ENCODE measurements at places on chromosomes 1 and 21.

DNA sequence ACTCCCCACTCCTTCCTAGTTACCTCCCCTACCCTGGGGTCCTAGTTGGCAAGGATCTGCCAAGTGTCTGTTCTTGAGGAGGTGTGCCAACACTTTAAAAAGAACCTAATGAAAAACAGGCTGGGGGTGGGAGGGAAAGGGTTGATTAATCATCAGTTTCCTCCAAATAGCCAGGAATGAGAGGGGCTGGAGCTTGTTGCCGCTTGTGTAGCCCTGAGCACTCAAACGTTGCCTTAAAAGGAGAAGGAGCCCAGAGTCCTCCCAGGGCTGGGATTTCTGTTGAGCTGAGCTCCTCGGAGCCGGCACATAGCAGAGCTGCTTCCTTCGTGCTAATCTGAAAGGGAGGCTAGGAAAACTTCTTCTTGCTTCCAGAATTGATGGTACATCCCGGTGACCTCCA, 15.9 kb downstream of the SHISA4 start:
- no peak for DNase-seq

DNA sequence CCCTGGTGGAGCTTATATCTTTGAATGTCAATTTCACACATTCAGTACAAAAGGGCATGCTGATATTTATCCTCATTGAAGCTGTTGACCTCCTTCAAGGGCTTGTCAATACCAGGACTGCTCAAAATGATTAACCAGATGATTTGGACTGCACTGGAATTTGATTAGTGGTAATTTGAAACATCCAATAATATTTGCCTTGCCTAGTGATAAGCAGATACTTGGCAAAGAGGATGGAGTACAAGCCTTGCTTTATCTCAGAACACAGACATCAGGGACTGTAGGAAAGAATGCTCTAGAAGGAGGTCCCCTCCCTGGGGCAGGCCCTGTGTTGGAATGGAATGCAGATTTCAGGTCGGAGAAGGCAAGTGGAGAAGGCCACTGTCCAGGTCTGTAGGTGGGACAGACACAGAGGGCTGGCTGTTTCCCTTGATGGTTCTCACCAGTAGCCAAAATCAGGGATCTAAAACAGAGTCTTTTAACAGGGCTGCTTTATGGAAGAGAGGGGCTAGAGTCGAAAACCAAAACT, 64.8 kb upstream of the ZNF648 start:
- no peak for DNase-seq

- DNase-seq: no peak
These were observed 26.4 kb upstream of the SDHB start for GRCh38 chr1:17080085-17080759.

- no peak for DNase-seq
These were observed 80.3 kb upstream of the TLR5 start for GRCh38 chr1:223223091-223223995.

- no peak for DNase-seq
These were observed 1.9 kb upstream of the GPR88 start for GRCh38 chr1:100536031-100536430.

DNA sequence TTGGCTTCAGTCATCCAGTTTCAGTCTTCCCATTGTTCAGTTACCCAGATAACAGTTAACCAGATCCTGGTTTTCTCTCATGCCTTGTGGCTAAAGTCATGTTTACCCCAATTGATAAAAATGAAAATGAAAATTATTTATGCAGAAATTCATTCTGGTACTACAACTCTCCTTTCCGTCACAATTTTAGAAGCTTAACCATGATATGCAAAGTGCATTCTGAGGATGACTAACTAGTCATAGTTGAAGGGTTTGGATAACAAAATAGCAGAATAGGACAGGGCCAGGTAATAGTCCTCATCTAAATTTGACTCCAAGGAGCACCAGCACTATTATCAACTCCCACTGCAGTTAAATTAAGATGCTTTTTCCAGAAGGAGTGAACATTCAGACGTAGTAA, 94.7 kb downstream of the NTMT2 start:
- DNase-seq: no peak

DNA sequence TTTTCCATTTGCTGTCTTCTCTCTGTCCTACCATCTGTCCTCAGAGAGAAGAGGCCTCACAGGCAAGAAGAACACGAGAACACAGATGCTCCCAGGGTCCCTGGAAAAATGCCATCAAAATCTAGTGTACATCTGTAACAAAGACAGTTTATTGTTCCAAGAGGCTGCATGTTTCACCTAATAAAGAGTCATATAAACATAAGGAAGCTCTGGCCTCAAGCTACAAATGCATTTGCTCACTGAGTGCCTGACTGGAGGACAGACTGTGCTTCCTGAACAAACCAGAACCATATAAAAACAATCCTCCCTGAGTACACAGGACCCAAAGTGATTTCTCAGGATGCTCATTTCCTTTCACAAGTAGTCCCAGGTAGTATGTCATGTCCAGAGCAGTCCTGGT, 76.3 kb upstream of the SLC44A3 start:
- peak; percentile 63 for DNase-seq

DNA sequence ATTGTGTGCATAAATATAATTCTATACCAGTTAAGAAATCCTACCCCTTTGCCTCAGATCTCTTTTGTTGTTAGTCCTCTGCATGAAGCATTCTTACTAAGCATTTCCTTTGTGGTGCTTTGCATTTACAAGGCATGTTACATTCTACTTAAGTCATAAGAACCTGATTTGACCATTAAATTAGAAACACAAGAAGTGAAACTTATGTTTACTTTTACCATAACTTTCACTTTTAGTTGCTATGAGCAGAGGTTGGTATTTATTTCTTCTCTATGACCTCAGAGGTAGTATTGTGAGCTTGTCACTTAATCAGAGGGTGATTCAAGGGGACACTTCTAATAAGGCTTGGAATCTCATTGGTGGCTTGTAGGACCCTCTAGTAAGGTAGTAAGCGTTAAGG, 9.0 kb downstream of the FAM20B start:
- DNase-seq: peak; percentile 10

DNA sequence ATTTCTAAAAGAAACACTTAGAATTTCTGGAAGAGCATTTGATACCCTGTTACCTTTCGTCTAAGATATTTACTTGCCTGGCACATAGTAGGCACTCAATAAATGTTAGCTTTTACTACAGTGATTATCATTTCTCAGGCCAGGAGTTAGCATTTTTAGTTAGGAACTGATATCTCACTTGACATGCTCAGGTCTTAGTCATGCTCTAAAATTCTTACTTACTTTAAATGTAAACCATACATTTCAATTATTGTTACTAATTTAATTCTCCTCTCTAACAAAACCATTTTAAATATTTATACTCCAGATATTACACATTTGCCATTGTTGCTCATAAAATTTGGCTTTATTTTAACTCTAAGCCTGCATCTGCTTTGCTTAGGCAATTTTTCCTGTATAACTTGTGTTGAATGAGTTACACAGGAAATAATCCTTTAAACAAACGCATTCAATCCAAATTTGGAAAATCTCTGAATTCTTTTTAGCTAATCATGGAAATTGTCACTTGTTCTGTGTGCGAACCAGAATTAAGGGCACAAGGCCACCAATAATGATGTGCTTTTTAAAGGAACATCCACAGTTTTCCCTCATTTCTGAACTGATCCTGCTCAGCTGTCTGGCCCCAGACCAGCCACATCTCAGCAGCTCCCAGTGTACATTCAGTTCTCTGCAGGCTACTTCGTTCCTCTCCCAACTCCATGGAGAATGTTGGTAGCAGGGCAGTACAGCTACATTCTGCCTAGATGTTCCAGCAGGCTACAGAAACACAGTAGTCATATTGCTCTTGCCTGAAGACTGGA, 15.6 kb downstream of the NIBAN1 start:
- no peak for DNase-seq

GRCh38 chr1:160641323-160642280, 5.2 kb downstream of the SLAMF1 start:
- no peak for DNase-seq

GRCh38 chr1:108663074-108663473, 2.2 kb upstream of the HENMT1 start:
- no peak for DNase-seq

GRCh38 chr1:182394055-182394775, 2.6 kb upstream of the GLUL start:
- DNase-seq: no peak

GRCh38 chr1:7388488-7389185, 382.5 kb upstream of the VAMP3 start:
- no peak for DNase-seq

DNA sequence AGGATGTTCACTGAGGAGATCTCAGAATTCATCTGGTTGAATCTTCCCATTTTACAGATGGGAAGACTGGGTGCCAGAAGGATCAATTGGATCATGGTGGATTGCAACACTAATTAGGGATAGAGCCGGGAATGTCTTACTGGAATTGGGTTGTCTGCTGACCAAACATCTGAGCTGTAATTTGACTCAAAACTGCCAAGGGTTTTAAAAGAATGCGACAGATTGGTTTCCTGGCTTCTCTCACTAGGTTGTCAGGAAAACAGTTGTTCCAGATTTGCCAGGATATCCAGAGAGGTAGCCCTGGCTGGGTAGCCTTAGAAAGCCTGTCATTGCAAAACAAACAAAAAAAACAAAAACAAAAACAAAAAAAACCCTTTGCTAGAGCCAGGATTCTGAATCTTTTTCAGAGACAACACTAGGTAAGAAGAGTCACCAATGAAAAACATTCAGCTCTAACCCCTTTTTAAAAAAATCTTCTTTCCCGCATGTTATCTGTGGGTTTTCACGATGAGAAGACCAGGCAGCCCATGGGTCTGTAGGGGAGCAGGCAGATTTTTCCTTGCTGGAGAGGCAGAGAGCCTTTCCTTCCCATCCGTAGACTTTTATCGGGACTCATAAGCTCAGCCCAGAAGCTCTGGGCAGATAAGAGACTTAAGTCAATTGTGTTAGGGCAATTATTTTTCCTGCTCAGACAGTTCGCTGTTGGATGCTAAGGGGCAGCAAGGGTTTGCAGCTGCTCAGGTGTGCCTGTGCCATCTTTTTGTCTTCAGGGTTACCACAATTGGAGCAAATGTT, 418.9 kb downstream of the PRDM2 start:
- no peak for DNase-seq

- DNase-seq: no peak
These were observed 38.9 kb downstream of the CD58 start for GRCh38 chr1:116531917-116532316.

GRCh38 chr1:112929979-112930378, 26.0 kb downstream of the SLC16A1 start:
- DNase-seq: no peak

- no peak for DNase-seq
These were observed 112.3 kb downstream of the TM2D1 start for GRCh38 chr1:61612602-61613001.

- DNase-seq: no peak
These were observed 11.4 kb downstream of the SDE2 start for GRCh38 chr1:225987491-225988316.

DNA sequence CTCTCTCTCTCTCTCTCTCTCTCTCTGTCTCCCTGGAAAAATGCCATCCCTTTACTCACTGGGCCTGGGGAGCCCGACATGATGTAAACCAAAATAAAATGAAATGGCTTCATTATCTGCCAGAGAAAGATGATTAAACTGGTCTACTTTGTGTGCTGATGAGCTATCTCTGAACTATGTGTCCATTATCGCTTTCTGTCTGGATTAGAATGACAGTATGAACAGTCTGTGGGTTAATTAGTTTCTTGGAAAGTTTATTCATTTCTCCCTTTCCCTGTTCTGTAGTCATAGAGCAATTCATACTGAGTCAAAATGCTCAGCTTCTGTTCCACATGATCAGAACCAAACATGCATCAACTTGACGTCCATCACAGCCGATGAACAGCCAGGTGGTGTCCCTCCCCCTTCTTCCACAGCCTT, 72.4 kb upstream of the KCND3 start:
- DNase-seq: no peak

DNA sequence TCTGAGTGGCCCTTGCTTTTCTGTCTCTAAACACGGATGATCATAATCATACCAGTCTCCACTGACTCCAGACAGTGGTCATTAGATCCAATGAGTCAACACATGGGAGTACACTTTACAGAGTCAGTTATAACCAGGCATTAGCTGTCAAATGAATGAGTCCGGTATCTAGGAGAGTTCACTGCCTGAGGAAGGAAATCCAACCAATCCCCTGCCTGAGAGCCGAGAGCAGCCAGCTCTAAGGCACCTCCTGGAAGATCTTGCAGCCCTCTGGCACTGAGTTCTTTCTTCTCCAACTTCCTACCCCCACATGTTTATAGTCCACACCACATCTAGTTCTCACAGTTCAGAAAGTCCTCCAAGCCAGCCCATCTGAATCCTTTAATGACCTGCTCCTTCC, 29.4 kb upstream of the RBM15 start:
- no peak for DNase-seq

- DNase-seq: no peak
These were observed 21.9 kb upstream of the XPR1 start for GRCh38 chr1:180609643-180610555.

- no peak for DNase-seq
These were observed 428.2 kb downstream of the NPHP4 start for GRCh38 chr1:5563861-5564577.

- no peak for DNase-seq
These were observed 165.5 kb upstream of the DUSP10 start for GRCh38 chr1:221907166-221907932.

- DNase-seq: no peak
These were observed 125.5 kb upstream of the CHRM3 start for GRCh38 chr1:239260842-239261241.
